Astrocyte of the spinal cord (primary cell): ENCODE measurements at places on chromosomes 12 and 14.

- DNase-seq, result no peak
Measured at GRCh38 chr12:116934908-116935705, 24.4 kb downstream of the FBXW8 start.

- no peak for DNase-seq
Measured at GRCh38 chr14:34174973-34175372, 224.1 kb upstream of the EGLN3 start.

GRCh38 chr12:99600388-99600787 is 47.2 kb upstream of the GARIN6 start:
- DNase-seq, result no peak

- DNase-seq, result no peak
Measured at GRCh38 chr12:45577844-45578399, 151.6 kb upstream of the ARID2 start.

DNA sequence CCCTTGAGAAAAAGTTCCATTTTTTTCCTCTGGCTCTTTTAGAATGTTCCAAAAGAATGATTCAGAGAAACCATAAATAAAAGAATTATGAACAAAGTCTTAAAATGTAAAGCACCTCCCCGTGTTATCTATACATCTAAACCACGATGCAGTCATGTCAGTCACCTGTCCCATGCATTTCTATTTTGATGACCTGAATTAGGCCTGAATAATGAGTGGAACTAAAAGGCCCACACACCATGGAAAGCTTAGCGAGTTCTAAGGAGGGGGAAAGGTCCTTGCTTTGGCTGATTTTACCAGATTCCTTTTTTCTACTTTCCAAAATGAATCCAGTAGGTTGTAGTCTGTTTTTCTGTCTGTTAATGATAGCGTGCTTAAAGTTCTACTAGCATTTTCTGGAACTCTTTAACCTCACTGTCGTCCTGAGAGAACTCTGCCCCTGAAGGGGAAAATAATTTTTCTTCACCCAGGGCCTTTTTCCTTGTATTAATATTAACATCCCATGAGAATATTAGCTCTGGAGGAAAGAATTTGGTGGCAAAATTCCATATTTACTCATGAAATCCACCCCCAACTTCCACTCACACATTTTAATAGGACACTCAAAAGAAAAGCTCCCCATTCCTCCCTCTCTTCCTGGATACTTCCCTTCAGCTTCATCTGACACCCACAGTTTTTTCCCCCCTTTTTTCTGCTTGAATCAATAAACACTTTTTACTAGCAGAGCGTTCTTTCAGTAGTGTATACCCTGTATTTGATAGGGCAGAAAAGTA is 266.3 kb upstream of the DIO2 start:
- no peak for DNase-seq

- no peak for DNase-seq
Measured at GRCh38 chr14:24251880-24252288, 9.5 kb upstream of the TINF2 start.

GRCh38 chr14:22839159-22839779 is 2.9 kb downstream of the MMP14 start:
- DNase-seq, result no peak

GRCh38 chr14:93012951-93013719 is 90.2 kb downstream of the CHGA start:
- DNase-seq, result no peak

DNA sequence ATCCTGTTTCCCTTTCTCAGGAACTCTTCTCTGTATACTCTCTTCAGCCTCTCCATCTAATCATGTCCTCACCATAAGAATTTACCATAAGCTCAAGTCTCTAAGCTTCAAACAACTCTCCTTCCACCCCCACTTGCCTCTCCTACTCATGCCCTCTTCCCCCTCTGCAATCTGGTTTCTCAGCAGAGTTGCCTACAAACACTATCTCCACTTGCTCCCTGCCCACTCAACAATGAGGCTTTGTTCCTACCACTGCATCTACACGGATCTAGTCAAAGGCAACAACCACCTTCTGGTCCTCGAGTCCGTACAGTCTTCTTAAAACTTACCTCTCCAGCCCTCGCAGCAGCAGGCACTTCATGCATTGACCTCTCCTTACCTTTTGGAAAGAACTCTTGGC is 17.2 kb upstream of the FBLN5 start:
- no peak for DNase-seq
